GM13977 (cell line): ENCODE measurements at places on chromosomes 2 and 18.

DNA sequence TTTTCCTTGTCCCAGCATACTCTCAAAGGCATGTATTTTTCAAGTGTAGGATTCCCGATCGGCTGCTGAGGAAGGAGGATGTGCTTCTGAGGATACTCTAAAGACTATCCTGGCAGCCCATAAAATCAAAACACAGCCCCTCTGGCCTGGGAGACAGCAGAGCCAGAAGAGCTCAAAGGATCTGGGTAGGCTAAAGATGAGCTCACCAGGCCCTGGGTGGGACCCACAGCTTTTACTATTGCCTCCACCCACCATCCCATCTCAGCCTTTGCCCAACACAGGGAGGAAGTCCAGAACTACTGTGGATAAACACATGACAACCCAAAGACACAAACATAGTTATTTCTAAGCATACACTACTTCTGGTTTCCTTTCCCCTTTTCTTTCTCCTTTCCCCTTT, 79.1 kb upstream of the ZFP36L2 start:
- DNase-seq: no peak

GRCh38 chr2:170846314-170846713, 29.6 kb downstream of the GAD1 start:
- DNase-seq: no peak

DNA sequence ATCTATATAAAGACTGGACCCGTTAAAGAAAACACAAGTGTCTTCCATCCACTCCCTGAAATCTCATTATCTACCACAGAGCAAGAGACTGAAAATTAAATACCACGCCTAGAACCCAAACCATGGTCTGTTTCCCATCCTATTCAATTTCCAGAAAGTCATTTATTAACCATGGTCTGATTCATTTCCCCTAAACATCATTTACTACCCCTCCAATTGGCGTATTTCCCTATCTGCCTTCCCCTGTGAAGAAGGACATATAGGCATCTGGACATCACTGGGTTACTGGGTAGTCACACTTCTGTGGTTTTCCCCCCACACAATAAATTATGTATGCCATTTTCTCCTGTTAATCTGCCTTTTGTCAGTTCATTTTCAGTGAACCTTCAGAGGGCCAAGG, 30.8 kb downstream of the CCDC93 start:
- DNase-seq: no peak

DNA sequence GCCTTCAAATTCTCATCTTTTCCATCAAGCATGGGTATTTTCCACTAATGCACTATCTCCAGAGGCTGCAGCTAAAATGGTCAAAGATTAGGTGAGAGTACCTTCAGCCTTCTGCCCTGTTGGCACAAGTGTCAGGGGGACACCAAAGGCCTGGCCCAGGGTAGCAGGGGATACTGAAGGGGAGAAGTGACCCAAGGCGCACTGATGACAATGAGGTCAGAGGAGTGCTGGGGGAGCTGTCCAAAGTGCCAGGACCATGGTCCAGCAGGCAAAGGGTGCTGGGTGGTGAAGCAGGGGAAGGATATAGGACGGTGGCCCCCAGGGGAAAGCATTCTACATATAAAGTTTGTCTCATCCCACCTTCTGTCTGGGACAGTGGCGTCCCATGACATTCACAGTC, 303.4 kb downstream of the SMAD2 start:
- no peak for DNase-seq

DNA sequence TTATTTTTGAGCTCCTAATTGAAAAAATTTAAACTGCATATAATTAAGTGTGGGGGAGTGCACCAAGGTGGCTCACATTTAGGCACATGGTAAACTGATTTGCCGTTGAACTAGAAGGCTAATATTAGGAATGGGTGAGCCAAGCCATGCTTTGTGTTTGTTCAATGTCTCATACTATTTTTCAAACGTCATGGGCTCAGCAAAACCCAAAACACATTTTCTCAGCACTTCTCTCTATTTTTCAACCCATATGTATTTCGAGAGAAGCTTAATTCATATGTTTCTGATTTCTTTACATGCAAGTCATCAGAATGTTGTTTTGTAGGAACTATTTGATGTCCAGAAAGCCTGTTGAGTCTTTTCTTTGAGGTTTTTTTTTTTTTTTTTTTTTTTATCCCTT, 291.2 kb downstream of the TCF4 start:
- DNase-seq: no peak

- no peak for DNase-seq
Measured at GRCh38 chr2:110659248-110659647, 18.6 kb downstream of the BUB1 start.

GRCh38 chr18:6558446-6559156, 143.9 kb upstream of the L3MBTL4 start:
- DNase-seq: no peak

GRCh38 chr2:15788830-15789229, 151.5 kb upstream of the MYCN start:
- no peak for DNase-seq

GRCh38 chr2:24231461-24231881, 56.6 kb downstream of the FAM228A start:
- no peak for DNase-seq

DNA sequence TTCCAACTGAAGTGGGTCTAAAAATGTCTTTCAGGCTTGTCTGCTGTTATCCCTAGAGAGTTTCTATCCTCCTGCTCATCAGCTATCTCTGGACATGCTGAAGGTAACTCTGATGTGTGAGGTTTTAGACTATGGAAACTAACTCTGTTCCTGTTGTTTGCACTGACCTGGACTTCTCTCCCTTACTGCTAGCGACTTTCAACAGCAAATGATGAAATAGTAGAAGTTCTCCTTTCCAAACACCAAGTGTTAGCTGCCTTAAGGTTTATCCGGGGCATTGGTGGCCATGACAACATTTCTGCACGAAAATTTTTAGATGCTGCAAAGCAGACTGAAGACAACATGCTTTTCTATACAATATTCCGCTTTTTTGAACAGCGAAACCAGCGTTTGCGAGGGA, 26.9 kb downstream of the RMC1 start:
- no peak for DNase-seq

DNA sequence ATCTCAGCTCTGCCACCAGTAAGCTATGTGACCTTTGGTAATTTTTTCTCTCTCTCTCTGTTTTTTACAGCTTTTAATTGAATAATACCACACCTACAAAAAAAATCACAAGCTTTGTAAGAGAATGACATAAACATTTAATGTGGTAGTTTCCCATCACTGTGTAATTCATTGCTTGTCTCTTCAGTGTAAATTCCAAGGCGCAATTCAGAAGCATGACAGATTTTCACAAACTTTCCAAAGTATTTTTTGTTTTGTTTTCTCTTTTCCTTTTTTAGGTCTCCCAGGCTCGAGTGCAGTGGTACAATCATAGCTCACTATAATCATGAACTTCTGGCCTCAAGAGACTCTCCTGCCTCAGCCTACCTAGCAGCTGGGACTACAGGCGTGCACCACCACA, 25.0 kb upstream of the PPM1B start:
- no peak for DNase-seq

- DNase-seq: peak; percentile 16
Measured at GRCh38 chr2:241030883-241031282, 32.5 kb downstream of the SNED1 start.

DNA sequence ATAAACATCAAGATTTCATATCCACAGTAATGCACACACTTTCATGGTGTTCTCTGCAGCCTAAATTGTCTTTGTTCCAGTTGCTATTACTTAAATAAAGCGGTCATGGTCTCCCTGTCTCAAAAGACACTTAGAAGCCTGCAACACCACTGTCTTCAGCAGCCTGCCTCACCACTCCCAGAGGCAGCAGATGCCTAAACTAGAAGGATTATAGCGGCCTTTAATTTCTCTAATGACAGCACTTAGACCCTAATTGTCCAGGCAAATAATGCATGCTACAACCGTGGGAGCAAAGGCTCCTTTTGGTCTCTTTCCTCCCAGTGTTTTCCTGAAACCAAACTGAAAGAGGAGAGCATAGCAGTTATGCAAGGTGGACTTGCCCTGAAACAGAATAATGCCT, 248.8 kb upstream of the SLC39A10 start:
- DNase-seq: no peak

- DNase-seq: no peak
Measured at GRCh38 chr2:56449449-56449860, 265.7 kb downstream of the CCDC85A start.

DNA sequence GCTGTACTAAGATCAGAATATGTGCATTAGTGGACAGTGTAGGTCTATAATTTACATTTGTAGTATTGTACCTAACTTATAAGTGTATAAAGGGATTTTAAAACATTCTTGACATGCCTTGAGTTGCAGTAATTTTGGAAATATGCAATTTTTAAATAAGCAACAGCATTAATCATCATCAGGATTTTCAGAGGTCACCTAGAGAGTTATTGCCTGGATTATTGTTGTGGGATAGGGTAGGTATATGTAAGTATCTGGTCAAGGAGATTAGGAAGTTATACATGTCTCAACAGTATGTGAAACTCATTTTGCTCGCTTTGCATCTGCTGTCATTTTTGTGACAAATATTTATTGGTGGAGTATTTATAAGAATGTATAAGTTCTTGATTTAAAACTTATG, 184.2 kb downstream of the WDR7 start:
- DNase-seq: no peak

- no peak for DNase-seq
Measured at GRCh38 chr2:121069434-121069969, 215.5 kb downstream of the TFCP2L1 start.

DNA sequence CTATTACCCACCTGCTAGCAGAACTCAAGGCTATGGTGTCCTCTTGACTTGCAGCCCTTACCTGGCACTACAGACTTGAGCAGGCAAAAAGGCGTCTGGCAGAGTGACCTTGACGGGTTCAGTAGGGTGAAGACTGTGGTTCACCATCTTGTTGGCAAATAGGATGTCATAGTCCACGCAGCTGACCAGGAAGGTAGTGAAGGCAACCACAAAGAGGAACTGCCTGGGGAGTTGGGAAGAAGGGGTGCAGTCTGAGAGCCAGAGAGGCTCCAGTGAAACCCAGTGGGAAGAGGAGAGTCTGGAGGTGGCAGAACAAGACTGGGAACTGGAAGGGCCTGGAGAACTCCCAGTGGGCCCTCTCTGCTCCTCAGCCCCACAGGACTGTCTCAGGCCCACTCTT, 4.1 kb downstream of the ATG9A start:
- no peak for DNase-seq

GRCh38 chr2:9366026-9366425, 57.3 kb downstream of the ITGB1BP1 start:
- DNase-seq: no peak
